ENCODE measurements at places on chromosomes 7 and 10.
A peak's percentile ranks its signal among the peaks of the same experiment; 100 is the strongest.

- peak; percentile 59 for DNase-seq
Measured at GRCh38 chr7:100867040-100867775, at the start of gene TRIP6. TRIP6 (plus strand) TSS chr7:100867387; CDS start chr7:100867498, 111 bp downstream.

DNA sequence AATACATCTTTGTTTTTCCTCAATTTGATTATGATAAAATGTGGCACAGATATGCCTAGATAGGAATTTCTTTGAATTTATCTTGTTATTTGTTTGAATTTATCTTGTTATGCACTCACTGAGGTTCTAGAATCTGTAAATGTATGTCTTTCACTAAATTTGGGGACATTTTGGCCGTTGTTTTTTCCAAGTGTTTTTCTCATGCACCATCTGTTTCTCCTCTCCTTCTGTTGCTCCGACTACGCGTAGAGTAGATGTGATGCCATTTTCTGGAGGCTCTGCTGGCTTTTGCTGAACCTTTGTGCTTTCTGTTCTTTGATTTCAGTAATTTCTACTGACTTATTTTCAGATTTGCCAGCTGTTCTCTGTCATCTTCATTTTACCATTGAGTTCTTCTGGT lies 101.9 kb downstream of the INPP5A start:
- DNase-seq = no peak

DNA sequence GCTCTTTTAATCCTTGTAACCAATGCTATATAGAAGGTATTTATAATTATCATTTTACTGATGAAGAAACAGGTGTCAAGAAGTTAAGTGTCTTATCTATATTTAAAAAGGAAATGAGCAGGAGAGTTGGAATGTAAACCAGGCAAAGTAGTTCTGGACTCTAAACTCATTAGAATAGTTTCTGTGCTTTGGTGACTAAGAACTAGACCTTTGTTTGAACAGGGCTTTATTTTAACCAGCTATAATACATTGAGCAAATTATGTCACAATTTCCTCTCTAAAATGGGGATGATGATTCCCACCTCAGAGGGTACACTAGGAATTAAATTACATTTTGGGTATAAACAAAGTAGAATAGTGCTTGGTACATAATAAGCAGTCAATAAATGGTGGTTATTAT lies 236.0 kb downstream of the MAGI2 start:
- no peak for DNase-seq

- DNase-seq = no peak
Measured at GRCh38 chr10:91049296-91049987, 128.6 kb upstream of the ANKRD1 start.

GRCh38 chr10:80324086-80324485 lies 32.5 kb downstream of the DYDC1 start:
- no peak for DNase-seq

DNA sequence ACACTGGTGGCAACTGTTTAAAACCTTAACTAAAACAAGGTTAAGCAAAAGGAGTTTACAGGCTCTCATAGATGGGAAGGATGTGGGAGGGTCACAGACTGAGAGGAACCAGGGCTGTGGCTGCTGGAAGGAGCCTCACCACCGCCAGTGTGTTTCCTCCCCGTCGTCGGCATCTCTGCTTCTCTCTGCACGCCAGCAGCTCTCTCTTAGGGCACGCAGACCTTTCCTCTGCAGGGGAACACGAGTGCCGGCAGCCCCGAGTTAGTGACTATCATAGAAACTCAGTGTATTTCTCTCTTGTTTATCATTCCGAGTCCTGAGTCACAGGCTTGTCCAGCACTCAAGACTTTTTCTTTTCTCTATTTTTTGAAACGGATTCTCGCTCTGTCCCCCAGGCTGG lies 8.1 kb upstream of the SH2D4B start:
- no peak for DNase-seq

DNA sequence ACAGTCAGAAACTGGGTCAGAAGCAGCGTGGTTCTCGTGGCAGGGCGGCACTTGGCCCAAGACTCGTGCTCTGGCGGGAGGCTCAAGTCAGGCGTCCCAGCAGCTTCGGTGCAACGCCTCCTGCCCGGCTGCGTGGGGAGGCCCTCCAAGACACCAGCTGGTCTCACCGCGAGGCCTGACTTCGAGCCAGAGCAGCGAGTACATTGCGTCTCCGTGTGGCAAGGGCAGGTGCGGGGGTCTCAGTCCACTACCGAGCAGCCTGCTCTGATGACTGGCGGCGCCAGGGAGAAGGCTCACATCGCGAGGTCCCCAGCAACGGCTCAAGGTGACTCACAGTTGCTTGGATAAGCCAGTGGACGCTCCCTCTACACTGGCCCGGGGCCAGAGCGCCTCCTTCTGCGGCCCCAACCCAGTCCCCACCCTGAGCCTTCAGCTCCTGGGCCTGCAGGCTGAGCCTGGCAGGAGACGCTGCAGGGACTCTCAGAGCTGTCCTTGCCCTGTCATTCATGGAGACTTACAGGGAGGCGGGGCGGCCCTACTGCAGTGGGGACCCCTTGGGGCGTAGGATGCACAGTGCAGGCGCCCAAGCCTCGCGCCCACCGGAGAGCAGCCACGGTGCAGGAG lies 41.9 kb upstream of the PRKAR1B start:
- DNase-seq = peak; percentile 37

Data from NAMALWA (cell line).